Stimulated activated CD8-positive, alpha-beta memory T cell treated with anti-CD3 and anti-CD28 coated beads, Interleukin-15, amount 100 ng/mL, for 24 hours (primary cell): ENCODE measurements at places on chromosomes 4 and X.

- DNase-seq = no peak
Measured at GRCh38 chrX:151815398-151815797, 80.9 kb downstream of the CNGA2 start.

DNA sequence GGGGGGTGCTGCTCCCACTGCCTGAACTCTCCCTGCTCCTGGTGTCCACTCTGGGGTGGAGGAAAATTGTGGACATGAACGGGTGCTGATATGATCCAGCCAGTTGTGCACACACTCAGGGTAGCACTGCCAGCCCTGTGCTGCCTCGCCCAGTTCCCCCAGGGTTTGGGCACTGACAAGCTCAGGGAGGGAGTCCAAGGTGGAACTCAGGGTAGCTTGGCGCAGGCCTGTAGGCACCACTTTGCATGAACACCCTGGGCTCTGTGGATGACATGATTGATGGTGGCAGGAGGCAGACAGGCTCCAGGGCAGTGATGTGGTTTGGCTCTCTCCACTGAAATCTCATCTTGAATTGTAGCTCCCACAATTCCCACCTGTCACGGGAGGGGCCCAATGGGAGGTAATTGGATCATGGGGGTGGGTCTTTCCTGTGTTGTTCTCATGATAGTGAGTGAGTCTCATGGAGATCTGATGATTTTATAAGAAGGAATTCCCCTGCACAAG is 572.0 kb upstream of the PABPC4L start:
- DNase-seq = no peak

- no peak for DNase-seq
Measured at GRCh38 chrX:7347465-7347864, 199.5 kb upstream of the PUDP start.

DNA sequence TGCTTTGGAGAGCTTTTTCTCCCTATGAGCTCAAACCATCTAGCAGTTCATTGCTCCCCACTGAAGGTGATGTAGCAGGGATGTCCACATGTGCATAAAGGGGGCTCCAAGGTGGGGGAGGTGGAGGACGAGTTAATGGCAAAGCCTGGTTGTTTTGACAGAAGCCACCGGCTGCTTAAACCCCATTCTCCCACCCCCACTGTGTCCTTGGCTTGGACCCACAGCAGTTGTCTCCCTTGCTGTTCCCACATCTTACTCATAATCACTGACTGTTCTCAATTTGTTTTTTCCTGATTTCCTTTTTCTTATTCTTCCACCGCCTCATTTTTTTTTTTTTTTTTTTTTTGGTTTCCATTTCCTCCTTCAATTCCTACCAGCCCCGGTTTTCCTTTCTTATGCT is 72.7 kb downstream of the GEMIN8 start:
- DNase-seq = no peak

DNA sequence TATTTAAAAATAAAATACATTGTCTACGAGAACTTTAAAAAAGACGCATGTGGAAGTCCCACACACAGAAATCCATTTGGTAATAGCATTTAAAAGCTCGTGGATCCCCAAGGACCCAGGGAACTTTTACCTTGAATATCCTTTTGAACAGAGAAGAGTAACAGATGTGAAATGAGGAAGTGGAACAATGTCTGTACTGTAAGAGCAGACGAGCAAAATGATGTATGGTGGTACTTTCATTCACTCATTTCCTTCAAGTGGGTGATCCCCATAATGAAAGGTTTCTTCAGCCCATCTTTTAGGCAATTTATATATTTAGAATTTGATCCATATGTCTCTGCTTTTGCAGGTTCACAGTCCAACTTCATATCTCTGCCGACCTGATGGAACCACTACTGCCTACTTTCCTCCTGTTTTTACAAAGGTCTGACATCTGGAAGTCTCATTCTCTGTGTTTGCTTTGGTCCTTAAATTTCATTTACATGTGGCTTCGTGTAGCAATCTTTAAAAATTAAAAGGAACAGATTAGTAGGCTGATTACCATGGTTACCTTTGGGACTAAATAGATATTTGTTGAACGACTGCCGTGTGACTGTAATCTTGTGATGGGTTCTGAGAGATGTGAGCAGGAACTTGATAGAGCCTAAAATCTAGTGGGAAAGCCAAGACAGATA is 188.4 kb downstream of the PALLD start:
- DNase-seq = no peak

- no peak for DNase-seq
Measured at GRCh38 chrX:142001934-142002333, 98.2 kb downstream of the MAGEC1 start.
